ENCODE measurements at places on chromosomes 5 and 9.
A peak's percentile ranks its signal among the peaks of the same experiment; 100 is the strongest.

- DNase-seq = no peak
These were observed 770.2 kb upstream of the DMAC1 start for GRCh38 chr9:8569823-8570222.

DNA sequence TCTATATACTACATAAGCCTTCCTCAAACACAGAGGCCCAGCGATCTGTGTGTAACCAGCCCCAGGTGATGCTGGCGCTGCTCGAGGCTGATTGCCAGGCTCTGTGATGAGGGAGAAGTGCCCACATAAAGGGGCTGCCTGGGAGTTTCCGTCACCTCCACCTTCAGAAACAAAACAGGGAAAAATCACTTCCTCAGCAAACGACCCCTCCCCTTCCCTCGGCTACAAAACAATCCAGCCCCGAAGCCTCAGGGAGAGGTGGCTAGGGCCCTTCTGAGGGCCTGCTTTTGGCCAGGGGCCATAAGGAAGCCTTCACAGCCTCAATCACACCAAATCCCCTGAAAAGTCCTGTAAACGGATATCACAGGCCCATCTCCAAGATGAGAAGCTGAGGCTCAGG lies 51.1 kb downstream of the DAP start:
- no peak for DNase-seq

GRCh38 chr5:59407967-59408366 lies 485.6 kb downstream of the PDE4D start:
- DNase-seq = no peak

- DNase-seq = no peak
These were observed 156.4 kb downstream of the ST8SIA4 start for GRCh38 chr5:100746730-100747129.

GRCh38 chr9:131111186-131111853 lies 14.1 kb upstream of the NUP214 start:
- DNase-seq = no peak

DNA sequence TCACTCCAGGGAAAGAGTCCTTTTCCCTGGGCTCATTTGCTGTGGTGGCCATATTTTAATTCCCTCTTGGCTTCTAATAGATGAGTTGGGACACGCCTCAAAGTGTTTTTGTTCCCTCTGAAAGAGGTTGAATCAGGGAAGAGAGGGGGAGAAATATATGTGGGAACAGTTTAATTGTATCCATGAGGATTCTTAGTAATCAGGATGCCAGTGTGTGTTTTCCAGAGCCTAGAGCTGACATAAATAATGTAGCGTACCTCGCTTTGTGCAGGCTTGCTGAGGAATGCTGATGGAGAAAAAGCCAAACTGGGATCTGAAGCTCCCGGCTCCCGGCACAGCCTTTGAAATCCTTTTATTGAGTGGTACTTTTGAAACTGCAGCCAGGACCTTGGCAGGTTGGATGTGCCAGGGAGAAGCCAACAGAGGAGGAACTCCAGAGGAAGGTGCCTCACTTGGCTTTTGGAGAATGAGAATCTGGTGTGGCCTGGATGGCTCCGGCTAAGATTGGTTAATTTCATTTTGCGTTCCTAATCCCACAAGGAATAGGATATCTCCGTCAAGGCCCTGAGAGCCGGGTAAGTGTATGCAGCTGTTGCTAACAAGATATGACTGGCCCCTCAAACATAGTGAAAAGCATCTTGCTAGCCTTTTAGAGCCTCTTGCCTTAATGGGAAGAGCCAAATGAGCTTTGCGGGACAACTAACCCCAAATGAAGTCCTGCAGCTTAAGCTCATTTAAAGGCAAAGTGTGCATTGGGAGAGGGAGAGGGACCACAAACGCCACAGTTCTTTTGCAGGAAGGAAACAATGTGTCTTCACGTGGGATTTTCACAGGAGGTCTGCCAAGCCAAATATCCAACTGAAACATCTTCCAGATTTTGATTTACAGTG lies 471.1 kb upstream of the WWC1 start:
- no peak for DNase-seq

DNA sequence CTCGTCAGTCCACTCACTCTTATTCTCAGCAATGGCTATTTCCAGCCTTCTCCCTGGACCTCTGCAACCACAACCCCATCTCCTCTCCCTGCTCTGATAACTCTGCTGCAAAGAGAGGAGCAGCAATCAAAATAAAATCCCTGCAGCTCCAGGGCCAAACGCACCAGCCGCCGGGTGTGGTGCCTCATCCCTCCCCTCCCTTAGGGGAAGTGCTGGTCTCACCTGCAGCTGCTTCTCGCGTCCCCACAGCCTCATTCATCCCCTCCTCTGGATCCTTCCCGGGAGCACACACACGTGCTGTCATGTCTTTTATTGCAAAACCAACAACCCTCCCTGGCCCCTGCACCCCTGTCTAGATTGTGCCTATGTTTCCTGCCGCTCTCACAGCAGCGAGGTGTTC lies 77.8 kb downstream of the TENT4A start:
- no peak for DNase-seq

- DNase-seq = no peak
These were observed 106.5 kb upstream of the PRRC1 start for GRCh38 chr5:127410959-127411358.

- DNase-seq = no peak
These were observed 39.8 kb downstream of the CYSTM1 start for GRCh38 chr5:140214831-140215230.

DNA sequence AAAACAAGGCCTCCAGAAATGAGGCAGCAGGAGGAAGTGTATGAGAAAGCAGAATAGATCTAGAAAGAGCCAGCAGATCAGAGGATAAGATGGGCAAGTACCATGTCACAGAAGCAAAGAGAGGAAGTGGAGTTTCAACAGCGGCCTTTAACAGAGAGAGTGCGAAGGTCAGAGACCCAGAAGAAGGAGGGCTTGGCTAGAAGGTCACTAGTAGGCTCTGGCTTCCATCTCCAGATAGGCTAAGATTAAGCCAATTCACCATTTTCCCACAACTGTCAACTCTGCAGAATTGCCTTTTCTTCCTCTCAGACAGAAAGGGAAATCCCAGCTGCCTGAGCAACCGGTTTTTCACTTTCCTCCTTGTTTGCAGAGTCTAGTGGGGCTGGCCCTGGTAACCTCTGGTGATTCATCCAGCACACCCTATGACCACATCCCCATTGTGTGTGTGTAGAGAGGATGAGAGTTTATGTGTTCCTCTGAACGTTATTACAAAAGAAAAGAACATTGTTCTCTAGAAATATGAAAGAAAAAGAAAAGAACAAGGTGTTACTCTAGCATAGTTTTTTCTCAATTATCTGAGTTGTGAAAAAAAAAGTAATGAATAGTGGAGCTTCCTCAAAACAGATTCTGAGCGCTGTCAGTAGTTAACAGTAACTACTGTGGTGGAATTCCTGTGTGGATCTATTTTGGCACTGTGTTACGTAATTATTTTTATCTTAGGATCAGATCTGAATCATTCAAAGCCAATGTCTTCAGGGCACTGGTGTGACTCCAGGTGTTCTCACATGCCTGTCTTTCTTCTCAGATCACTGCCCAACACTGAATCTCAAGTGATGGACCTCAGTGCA lies 220.4 kb downstream of the ARRDC3 start:
- peak; percentile 31 for DNase-seq

DNA sequence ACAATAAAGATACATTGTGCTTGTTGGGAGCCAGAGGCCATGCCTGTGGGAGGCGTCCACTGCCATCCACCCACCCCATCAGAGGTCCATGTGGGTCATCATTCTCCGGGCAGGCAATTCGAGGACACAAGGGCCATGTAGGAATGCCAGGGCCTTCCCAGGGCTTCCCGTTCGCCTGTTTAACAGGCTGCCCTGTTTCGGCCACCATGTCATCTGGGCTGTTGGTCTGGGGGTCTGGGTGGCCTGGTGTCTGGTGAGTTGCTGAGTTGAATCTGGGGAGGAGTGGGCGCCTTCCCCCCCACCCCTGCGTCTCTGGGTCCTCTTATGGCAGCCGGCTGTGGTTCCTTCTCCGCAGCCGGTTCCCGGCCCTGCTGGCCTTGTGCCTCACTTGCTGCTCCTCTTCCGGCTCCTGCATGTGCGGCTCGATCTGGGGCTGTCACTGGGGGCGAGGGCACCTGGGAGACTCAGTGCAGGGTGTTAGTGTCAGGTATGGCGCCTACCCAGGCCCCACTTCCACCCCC lies 117.4 kb downstream of the WNK2 start:
- DNase-seq = no peak

DNA sequence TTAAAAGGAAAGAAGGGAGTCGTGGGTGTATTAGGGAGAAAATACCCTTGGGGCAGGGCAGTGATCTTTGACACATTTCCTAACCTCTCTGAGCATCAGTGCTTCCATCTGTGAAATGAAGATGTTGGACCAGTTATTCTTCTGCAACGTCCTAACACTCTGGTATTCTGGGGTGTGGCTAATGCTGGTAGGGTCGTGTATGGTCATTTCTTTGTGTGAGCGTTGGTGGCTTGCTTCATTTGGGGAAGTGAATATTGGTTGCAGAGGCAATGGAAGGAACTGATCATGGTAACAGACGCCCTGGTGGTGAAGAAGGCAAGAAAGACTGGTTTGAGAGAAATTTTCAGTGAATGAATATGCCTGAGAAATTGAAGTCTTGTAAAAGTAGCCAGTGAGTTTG lies 67.9 kb upstream of the TTC23L start:
- DNase-seq = no peak

DNA sequence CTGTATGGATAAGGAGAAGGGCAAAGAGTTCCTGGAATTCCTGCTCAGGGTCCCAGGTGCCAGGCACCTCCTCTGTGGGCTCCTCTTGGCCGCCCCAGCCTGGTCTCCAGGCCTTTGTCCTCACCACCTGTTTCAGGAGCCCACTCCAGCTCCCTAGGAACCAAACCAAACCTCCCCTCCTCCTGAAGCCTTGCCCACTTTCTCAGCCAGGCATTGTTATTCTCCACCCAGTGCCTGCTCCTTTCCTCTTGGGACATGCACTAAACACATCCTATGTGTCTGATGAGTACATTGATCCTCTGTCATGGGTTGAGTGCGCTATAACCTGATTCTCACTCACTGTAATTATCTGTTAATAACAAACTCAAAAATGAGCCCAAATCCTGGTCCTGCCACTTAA lies 189.8 kb downstream of the SPOCK1 start:
- no peak for DNase-seq

GRCh38 chr5:155871623-155872022 lies 455.3 kb upstream of the SGCD start:
- no peak for DNase-seq

Measured in central memory CD4-positive, alpha-beta T cell (primary cell).